ENCODE measurements at places on chromosomes 6 and 20. TPM values are rescaled to one million over a fixed set of nuclear protein-coding genes. Genes with fewer than 3 reads are reported as not detected.

The CDH22 gene
- not detected for polyA plus RNA-seq

The PDE10A gene
- 20.4 TPM for polyA plus RNA-seq

The TOMM34 gene
- 43.9 TPM for polyA plus RNA-seq

DNA sequence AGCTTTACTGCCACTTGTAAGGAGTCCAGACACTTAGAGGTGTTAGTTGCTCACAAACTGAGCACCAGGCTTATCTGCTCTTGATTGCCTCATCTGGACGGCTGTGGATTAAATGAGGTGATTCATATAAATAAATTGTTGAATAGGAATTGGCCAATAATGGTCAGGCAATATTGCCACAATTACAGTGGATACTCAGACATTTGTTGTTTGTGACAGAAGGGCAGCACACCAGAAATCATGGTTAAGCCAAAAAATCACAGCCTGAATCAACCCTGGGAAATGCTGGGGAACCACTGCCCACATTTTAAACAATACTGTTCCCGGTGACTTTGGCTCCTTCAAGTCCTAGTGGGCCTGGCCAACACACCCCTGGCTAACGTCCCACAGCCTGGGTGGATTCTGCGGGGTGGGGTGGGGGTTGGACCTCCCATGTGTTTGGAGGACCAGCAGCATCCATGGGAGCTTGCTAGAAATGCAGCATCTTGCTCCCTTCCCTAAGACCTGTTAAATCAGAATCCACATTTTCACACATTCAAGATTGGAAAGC is 29.5 kb upstream of the SPDEF start:
- DNase-seq, result no peak

DNA sequence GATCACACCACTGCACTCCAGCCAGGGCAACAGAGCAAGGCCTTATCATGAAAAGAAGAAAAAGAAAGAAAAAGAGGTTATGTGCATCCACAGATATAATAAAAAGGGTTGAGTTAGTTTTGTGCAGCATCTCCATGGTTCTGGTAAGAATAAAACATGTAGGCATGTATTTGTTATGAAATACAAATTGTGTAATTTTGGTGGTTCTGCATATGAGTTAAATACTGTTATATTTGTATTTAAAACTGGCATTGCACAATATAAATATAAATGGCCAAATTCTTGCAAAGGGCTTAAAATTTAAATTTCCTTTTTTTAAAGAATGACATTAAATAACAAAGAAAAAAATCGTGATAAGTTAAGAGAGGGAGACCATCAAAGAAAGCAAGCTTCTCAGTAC is 159.1 kb upstream of the PREP start:
- DNase-seq, result no peak

DNA sequence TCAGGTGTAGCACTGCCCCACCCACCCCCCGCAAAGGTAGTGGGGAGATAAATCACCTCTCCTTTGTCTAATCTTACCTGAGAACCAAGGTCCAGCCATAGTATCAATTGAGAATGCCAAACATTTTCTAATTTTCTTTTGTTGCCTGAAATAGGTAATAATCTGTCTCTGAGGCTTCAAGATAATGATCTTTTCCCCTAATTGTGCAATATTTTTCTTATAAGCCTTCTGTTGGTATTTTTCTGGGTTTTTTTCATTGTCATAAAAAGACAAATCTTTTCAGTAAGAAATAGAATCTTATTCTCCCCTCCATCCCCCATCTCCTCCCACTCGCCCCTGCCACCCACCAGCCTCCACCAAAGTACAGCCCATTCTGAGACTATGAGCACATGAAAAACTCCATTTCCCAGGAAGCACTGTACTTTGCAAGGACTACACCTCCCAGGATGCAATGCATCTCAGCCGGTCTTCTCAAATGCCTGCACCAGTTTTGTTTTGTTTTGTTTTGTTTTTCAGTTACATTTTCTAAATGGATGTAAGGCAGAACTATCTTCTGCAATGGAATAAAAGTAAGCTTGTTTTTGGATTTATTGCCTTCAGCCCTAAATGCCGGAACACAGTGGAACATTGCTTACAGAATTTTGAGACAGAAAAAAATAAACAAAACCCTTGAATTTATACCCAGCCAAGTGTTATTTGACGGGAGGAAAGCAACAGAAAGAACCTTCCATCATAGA is 268.0 kb downstream of the TFAP2A start:
- no peak for DNase-seq
